ENCODE measurements at places on chromosomes 11 and 22.

DNA sequence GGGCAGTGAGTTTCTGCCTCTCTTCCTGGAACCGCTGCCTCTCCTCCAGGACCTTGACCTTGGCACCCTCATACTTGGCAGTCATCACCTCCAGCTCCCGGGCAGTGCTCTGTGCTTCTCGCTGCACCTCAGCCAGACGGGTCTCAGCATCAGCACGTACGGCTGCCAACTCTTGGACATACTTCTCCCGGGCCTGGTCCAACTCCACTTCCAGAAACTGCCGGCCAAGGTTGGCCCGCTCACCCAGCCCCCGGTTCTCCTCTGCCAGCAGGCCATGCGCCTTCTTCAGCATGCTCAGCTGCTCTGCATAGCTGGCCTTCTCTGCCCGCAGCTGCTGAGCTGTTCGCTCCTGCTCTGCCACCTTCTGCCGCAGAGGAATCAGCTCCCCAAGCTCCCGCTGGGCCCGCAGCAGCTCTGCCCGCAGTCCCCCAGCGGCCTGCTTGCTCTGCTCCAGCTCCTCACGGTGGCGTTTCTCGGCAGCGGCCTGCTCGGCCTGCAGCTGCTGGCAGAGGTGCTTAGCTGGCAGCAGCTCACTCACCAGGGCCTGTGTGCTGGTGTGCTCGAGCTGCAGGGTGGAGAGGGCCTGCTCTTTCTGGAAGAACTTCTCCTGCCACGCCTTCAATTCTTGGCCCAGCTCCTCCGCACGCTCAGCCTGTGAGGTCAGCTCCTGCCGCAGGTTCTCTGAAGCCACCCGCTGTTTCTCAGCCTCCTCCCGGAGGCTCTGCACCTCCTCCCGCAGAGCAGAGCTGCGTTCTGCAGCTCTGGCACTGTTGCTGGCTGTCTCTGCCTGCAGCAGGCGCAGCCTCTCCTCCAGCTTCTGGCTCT, 14.4 kb downstream of the IL18BP start:
- DNase-seq, result no peak

GRCh38 chr22:50505276-50505775, 2.2 kb downstream of the LMF2 start:
- DNase-seq, result no peak

- DNase-seq, result no peak
Measured at GRCh38 chr11:15747671-15748070, 608.7 kb downstream of the SOX6 start.

- DNase-seq, result no peak
Measured at GRCh38 chr22:24553597-24554312, 1.2 kb downstream of the GUCD1 start.

Measured in cortex of kidney (tissue), 1 donor.